NAMALWA (cell line): ENCODE measurements at places on chromosomes 3 and 15.

DNA sequence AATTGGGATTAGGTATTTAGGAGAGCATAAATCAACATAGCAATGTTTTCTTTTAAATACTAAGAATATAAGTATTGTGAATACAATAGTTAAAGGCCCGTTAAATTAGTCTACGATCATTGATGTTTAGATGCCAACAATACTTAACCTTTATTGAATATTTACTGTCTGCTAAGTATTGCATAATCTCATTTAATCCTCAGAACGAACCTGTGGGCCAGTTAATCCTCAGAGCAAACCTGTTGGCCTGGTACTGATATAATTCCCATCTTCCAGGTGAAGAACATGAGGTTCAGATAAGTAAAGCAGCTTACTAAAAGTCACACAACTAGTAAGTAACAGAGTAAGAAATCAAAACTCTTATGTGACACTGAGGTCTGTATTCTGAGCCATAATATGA, 57.4 kb upstream of the ACKR4 start:
- DNase-seq, result no peak

GRCh38 chr3:54357301-54357700, 234.9 kb downstream of the CACNA2D3 start:
- DNase-seq, result no peak

DNA sequence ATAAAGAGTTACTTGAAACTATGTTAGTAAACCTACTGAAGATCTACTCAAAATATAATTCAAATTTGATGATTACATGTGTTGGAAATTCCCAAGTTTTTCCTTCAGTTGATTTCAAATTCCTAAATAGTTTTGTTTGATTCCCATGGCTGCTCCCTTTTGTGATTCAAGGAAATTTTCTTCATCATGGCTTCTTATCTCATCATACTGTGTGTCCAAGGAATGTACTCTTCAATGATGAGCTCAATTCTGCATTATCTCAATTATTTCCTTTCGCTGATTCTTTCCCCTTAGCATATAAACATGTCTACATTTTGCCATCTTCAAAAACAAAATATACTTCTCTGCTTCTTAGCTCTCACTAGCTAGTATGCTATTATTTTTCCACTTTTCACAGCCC, 460.4 kb upstream of the NAALADL2 start:
- no peak for DNase-seq

GRCh38 chr3:171358881-171359198, 101.4 kb downstream of the TNIK start:
- no peak for DNase-seq

- peak; percentile 63 for DNase-seq
Observed at GRCh38 chr3:8239718-8240695, 261.6 kb upstream of the LMCD1 start.

DNA sequence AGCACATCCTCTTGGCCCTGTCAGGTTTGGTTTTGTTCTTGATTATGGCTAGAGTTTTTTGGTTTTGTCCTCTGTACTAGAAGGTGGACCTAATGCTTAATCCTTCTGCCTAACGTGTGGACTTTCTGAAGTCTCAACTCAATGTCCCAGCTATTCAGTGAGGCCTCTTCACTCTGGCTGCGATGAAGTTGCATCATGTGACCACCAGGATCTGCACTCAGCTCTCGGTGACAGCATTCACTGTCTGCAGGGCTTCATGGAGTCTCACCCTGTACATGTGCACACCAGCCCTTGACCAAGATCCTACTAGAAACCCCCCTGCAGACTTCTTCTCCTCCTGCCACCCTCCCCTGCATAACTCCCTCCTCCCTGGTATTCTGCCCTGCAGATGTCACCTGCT, 38.7 kb upstream of the HRH1 start:
- DNase-seq, result no peak

DNA sequence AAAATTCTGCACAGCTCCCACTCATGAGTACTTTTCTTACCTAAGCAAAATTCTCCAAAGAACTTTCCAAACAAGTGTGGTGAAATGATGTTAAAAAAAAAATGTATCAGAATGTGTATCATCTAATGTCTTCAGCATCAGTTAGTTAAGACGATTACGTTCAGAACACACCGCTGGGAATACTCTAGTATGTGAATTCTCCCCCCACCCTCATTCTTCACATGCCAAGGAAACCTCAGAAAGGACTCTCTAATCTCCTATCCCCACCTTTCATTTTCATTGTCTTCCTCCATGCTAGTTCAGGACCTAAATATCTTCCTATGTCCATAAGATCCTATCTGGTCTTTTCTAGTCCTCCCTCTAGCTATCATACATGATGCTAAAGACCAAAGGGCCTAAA, 457.4 kb downstream of the SHQ1 start:
- DNase-seq, result no peak

- DNase-seq, result no peak
Observed at GRCh38 chr3:193010191-193010590, 92.5 kb upstream of the MB21D2 start.

DNA sequence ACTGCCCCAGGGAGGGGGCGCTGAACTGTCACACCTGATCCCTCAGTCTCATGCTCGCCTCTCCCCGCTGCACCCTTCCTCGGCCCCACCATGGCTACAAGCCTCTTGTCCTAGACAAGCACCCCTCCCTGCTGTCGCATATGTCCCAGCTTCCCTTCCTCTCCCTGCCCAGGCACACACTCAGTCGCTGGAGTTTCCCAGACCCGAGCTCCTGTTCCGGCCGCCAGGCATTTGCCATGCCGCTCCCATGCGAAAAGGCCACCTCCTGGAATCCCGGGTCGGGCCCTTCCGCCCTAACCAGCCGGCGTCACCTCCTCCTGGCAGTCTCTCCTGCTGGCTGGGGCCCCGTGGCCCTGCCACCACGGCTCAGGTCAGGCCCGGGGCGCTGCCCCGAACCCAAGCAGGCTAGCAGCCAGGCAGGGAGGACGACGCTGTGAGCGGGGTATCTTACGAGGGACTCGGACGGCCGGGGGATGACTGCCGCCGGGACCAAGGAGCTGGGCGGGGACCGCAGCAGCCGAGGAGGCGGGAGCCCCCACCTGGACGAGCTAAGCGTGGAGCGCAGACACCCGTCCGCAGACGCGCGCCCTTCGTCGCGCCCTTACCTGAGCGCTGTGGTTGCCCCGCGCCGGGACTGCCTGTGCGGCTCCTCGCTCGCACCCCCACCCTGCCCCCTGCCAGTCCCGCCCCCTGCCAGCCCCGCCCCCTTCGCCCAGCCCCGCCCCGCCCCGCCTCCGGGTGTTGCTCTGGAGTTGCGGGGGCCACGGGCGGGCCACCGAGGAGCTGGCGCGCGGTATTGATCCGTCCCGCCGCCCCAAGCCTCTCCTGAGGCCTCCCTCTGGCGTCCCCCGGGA, at the start of gene ALS2CL:
Gene ALS2CL, minus strand, starts transcription at position 642 of the 854 bp plus-strand sequence. CDS start 4,239 bp downstream, outside the sequence.
- peak; percentile 5 for DNase-seq

- DNase-seq, result no peak
Observed at GRCh38 chr3:75089841-75090240, 475.4 kb upstream of the CNTN3 start.

- DNase-seq, result no peak
Observed at GRCh38 chr15:69898243-69898642, 199.5 kb downstream of the TLE3 start.

GRCh38 chr15:78260489-78260888, 3.9 kb upstream of the DNAJA4 start:
- no peak for DNase-seq

DNA sequence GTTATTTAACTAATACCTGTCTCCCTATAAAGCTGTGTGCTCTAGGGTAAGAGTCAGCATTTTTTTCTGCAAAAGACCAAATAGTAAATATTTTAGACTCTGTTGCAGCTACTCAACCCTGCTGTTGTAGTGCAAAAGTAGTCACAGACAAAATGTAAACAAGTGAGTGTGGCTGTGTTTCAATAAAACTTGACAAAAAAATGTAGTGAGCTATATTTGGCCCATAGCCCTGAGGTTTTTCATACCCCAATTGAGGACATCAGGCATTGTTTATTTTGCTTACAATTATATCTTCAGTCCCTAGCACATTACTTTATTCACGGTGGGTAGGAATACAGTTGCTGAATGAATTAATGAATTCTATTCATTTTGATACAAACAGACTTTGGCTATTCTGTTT, 58.7 kb upstream of the TBC1D5 start:
- no peak for DNase-seq

GRCh38 chr3:113034011-113034410, 43.2 kb downstream of the GTPBP8 start:
- no peak for DNase-seq

DNA sequence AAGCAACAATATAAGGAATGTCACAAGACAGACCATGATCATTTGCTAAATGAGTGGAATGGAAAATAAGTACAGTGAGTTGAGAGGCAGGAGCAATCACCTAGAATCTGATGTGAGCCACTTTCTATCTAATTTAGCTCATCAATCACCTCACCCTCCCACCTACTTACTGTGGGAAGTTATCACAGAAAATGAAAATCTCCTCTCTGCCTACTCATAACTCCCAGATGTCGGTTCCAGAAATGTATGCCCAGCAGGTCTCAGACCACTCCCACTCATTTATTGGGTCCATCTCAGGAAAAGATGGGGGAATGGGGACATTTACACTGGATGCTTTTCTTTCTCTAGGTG, 270.9 kb downstream of the FHIT start:
- no peak for DNase-seq

DNA sequence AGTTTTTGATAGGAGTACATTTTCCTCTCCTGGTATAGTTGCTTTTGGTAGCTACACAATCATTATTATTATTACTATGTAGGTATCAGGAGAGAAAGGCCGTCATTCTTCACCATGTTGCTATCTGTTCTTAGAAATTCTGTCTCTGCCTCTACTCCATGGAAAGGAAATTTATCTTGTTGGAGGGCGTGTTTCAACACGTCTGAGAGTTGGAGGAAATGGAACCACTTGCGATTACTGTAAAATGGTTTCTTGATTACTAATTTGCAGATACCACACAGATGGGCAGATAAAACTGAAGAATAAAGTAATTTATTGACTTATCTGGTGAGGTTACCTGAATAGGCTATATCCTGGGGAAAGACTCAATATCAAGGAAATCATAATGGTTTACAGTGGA, 488.4 kb downstream of the NR2F2 start:
- no peak for DNase-seq

- DNase-seq, result no peak
Observed at GRCh38 chr3:57152151-57153143, 12.7 kb downstream of the IL17RD start.

DNA sequence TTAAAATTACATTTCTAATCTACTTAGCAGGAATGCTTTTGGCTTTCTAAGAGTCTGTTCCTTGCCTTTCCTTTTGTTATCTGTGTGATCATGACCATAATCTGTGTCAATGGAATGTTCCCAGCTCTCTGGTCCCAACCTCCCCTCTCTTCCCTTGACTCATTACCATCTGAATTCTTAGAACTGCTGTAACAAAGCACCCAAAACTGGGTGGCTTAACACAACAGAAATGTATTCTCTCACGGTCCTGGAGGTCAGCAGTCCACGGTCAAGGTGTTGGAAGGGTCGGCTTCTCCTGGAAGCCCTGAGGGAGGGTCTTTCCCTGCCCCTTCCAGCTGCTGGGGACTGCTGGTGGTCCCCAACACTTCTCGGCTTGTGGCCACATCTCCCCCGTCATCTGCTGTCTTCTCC, 81.1 kb downstream of the LRRK1 start:
- no peak for DNase-seq

DNA sequence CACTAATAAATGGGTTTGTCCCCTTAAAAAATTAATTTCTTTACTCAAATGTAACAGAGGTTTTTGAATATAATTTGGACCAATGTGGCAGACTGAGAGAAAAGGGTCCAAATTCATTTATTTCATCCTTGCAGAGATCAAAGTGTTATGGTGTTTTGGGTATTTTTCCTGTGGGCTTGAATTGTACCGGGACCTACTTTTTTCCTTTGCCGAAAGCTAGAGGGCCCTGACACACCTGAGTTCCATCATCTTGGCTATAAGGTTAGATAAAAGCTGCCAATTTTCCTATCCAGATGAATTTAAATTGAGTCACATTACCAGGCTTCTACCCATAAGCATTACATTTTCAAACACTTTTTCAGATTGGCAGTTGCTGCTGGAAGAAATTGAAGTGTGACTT, 908 bp downstream of the CCNB2 start:
- DNase-seq, result peak; percentile 14

GRCh38 chr3:148408667-148409066, 289.0 kb upstream of the AGTR1 start:
- DNase-seq, result no peak

- no peak for DNase-seq
Observed at GRCh38 chr3:194481103-194481502, 5.7 kb downstream of the ATP13A3 start.

- no peak for DNase-seq
Observed at GRCh38 chr3:188383748-188384147, 229.8 kb downstream of the LPP start.

DNA sequence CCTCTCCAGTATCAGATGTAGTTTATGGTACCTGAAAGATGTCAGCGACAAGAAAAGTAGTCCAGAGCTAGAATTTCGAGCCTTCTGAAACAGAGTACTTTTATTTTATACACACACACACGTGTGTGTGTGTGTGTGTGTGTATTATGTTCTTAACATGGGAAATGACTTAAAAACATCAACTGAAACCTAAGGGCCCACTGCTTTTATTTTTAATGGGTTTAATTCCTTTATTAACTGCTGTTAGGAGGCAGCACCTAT, 1.9 kb downstream of the TCF12 start:
- DNase-seq, result no peak

- no peak for DNase-seq
Observed at GRCh38 chr15:101489237-101489598, 289 bp downstream of the PCSK6 start.

DNA sequence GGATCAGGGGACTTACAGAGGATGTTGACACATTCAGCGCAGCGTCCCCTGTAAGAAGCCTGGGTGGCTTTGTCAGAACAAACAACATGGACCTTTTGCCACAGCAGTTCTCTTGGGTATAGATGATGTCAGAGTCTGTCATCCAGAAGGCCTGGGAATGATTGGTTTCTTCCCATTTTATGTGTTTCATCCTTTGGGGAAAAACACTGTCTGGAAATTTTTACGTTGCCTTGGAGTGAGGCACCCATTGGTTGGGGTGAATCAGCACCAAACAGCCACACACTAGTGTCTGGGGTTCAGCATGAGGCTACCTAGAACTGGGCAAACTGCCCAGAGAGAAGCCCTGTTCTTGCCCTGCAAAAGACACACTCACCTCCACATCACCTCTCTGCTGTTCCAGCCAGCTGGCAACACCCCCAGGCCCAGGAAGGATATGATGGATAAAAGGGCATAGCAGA, 123.0 kb downstream of the FAM43A start:
- DNase-seq, result no peak

- DNase-seq, result peak; percentile 38
Observed at GRCh38 chr15:55789066-55789660, 46.2 kb upstream of the PRTG start.

DNA sequence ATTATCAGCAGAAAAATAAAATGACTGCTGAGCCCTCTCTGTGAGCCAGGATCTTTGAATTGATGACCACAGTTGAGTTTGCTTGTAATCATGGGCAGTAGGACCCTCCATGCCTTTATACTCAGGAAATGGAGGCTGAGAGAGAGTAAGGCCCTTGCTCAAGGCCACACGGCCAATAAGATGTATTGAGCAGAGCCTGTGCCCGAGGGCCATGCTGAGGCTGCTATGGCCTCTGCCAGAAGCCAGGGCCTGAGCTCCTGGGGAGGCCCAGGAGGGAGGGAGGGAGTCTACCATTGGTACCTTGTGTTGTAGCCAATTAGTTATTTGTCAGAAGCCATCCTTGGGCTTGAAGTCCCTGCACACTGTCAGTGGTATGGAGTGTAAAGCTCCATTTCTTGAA, 151.4 kb downstream of the DNAJB8 start:
- no peak for DNase-seq
